Central memory CD4-positive, alpha-beta T cell (primary cell): ENCODE measurements at places on chromosomes 2 and 18.
A peak's percentile ranks its signal among the peaks of the same experiment; 100 is the strongest.

DNA sequence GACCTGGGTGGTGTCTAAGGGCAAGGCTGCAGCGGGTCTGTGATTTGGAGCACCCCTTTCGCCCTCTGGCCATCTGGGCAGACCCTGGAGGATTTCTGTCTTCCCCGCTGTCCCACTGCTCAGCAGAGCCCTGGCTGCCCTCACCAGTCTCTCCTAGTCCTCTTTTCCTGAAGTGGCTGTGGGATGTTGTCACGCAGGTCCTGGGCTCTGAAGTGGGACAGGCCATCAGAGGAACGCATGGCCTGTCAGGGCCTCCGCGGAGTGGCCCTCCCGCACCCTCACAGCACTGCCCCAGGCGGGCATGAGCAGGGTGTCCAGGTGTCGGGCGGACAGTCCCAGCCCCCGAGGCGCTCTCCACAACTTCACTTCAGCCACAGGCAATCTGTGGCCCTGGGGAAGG, 1.1 kb upstream of the TMEM185B start:
- DNase-seq = no peak

DNA sequence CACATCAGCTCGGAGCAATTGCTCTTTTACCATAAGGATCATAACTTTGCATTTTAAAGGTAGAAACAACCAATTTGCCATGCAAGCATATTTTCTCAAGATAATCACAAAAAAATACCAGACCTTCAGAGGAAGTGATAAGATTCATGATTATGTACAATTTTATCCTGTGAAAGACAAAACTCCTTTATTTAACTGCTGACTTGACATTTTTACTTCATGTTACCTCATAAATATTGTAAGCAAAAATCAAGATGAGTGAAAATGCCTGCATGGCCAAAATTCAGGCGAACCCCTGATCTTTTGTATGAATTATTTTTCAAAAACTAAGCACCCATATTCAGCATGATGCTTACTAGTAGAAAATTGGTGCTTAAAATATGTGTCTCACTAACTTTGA, 246.4 kb downstream of the CD226 start:
- no peak for DNase-seq

DNA sequence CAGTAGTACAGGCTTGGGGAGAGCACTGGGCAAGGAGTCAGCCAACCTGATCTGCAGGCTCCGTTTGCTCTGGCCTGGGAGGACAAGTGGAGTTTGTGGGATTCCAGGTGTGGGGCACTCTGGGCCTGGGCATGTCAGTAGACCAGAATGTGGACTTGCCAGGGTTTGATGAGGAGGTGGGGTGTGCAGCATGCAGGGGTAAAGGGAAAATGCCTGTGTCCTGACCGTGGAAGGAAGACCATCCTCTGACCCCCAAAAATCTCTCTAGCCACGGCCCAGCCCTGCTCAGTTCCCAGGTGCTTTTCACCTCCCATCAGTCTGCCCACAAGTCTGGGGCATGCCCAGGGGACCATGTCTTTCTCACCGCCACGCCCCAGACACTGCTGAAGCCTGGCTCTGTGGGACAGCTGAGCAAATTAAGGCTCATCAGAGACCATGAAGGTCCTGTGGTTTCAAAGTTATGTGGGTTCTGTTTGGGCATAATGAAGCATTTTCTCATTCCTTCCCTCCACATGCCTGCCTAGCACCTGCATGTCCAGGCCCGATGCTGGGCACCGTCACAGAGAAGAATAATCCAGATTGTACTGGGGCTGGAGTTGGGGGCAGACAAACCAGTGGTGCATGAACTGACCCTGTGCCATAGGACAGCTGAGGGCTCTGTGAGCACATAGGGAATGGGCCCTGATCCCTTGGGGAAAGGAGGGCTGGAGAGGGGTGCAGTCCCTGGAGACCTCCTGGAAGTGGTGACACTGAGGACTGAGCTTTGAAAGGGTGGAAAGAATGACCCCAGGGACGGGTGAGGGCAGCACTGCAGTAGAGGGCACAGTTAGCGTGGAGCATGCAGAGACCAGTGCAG, 6.5 kb upstream of the KCNF1 start:
- DNase-seq = no peak

DNA sequence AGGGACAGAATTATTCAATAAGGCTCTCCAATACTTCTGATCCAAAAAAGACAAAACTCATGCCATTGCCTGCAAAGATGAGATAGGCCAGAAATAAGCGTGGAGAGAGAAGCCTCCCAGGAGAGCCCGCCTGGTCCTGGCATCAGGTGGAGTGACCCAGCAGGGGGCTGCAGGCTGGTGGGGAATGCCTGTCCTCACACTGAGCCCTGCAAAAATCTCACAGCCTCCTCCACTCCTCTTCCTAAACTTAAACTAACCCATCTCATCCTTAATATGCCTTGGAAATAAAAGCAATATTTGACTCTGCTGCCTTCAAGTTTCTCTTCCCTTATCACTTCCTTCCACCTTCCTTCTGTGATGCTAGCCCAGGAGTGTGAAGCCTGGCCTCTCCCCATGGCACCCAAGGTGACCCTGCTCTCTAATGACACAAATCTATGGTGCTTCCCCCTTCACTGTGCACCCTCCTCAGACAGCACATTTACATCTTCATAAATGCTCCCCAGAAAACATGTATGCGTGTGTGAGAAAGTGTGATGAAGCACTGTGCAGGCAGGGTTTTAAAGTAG, 218.4 kb downstream of the ANAPC1 start:
- DNase-seq = no peak

GRCh38 chr2:133886735-133887675, 318.7 kb upstream of the NCKAP5 start:
- DNase-seq = peak; percentile 27

- DNase-seq = no peak
These were observed 489.9 kb downstream of the DCC start for GRCh38 chr18:52829876-52830405.

DNA sequence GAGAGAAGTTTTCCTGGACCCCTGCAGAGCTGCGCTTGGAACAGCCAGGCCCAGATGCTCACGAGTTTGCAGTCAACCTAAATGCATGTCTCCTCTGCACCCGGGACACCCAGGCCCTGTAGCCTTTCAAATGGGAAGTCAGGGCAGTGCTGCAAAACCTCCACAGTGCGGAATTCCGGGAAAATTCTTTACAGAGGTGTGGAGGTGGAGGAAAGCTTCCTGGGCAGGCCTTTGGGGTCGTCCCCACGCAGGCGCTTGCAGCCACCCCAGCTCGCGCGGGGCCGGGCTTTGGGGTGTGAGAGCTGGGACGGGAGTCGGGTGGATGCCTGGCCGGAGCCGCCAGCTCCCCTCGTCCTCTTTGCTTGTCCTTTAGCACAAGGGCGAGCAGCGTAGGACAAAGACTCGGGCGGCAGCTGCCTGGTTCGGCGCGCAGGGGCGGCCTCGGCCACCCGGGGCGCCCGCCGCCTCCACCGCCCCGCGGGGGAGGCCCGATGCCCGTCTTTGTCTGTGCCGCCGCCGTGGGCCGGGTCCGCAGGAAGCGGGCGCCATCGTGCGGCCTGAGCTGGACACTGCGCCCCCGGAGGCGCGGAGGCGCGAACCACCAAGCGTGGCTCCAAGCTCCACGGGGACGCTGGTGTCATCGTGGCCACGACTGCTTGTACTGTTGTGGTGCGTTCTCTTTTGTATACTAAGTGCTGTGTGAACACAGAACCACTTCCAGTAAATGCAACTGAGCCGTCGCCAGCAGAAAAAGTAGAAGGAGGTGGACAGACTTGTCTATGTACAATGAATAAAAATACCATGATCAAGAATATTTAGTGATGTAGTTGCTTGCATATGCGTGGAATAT, 28.2 kb upstream of the BCL11A start:
- DNase-seq = peak; percentile 21

DNA sequence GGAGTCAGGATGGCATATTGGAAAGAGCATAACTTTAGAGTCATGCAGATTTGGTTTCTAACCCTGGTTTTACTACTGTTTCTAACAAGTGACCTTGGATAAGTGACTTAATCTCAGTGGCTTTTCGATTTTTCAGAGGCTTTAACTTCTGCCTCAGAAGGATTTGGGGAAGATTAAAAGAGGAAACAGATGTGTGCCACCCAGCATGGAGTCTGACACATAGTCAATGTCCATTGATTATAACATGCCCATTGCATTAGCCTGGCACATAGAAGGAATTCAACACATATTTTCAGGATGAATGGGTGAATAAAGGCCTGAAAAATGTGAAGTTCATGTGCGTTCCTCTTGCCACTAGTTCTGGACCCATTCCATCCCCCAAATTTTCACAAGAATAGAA, 438.2 kb downstream of the EPHA4 start:
- no peak for DNase-seq

- no peak for DNase-seq
These were observed 56.5 kb upstream of the ACVR1 start for GRCh38 chr2:157932480-157933159.

DNA sequence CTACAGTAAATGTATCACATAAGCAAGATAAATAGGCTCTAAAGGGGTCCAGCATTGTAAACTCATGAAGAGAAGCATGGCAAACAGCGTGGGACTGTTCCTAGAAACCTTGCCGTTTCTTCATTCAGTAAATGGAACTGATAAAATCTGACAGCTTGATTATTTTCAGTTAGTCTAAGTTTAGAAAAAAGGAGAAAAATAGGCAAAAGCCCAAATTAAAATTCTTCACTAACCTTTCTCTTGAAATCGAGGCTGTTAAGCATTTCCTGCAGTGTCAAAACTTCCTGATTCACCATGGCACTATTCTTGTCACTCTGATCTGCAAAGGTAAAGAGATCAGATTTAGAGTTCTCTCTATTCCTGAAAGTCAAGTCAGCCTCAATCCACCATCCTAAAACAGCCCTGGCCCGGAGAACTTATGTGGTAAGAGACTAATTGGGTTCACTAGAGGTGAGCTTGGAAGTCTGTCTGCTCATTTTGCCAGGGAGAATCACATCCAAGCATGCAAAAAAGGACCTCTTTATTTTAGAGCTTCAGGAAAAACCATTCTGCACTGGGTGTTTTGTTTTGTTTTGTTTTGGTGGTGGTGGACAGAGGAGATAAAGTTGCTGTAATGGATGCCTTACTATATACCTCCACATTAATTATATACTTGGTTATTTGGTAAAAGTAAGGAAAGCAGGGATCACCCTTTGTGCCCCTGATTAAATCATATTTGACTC, 52.4 kb upstream of the STAT1 start:
- no peak for DNase-seq

DNA sequence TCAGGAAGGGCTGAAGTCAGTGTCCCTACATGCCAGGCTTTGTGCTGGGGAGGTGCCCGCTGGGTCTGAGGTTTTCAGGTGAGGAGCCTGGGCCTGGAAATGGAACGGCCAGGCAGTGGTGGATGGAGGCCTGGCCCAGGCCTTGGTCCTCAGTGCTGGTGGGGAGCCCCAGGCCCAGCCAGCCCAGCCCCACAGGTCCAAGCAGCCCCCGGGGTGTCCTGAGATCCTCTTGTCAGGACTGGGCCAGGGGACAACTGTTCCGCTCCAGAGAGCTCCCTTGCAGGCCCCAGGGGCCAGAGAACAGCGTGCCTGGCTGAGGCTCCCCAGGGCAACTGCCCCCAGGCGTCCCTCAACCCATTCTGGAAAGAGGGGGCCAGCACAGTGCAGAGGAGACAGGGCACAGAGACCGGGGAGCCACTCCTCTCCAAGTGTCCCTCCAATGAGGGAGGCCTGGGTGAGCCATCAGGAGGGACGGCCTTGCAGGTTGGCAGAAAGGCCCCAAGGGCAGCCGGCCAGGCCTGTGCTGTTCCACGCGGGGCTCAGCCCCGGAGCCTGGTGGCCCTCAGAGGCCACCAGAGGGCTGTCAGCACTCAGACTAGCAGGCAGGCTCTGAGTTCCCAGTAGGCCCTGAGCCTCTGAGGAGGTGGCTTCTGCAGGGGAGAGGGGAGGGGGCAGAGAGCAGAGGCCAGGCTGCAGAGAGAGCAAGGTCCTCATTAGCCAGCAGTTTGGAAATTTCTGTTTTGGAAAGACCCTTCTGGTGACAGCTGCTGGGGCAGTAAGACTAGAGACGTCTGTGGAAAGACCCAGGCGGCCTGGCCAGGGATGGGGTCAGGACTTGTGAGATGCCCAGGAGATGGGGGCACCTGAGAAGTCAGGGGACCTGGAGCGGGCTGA, 29.4 kb upstream of the SNED1 start:
- no peak for DNase-seq

DNA sequence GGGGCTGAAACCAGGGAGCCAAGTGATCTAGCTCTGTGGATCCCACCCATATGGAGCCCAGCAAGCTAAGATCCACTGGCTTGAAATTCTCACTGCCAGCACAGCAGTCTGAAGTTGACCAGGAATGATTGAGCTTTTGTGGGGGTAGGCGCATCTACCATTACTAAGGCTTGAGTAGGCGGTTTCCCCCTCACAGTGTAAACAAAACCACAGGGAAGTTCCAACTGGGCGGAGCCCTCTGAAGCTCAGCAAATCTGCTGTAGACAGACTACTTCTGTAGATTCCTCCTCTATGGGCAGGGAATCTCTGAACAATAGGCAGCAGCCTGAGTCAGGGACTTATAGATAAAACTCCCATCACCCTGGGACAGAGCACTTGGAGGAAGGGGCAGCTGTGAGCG, 96.7 kb downstream of the CCDC148 start:
- no peak for DNase-seq
